ENCODE measurements at places on chromosomes 4 and X.

DNA sequence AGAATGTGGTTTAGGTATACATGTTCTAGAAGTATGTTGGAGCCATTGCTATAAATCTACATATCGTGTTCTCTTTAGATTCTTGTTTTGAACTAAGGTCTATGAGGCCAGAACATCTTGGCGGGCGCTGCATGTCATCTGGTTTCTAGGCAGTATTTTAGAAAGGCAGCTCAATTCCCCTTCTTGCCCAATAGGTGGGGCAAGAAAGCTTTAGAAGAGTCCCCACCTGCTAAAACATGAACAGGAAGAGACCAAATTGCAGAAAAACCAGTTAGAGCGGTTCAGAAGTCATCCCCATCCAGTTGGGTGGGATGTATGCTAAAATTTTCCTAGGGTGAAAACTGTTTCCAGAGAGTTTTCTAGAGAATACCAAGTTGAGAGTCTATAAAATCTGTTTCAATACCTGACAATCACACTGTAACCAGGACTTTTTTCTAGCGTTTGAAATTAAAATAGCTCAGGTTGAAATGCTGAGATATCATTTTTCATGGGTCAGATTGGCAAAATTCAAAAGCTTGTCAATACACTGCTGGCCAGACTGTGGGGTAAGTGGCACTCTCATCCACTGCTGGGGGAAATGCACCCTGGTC, 17.5 kb upstream of the SH3KBP1 start:
- peak; percentile 2 for DNase-seq

GRCh38 chr4:8303081-8303480, 33.5 kb downstream of the HTRA3 start:
- no peak for DNase-seq

GRCh38 chrX:10989386-10989785, 121.7 kb upstream of the HCCS start:
- DNase-seq = no peak

GRCh38 chr4:60817609-60818008, 382.5 kb upstream of the ADGRL3 start:
- DNase-seq = no peak

- no peak for DNase-seq
These were observed 63.6 kb upstream of the UGT2B15 start for GRCh38 chr4:68734095-68734494.

- DNase-seq = no peak
These were observed 212.7 kb upstream of the FMR1 start for GRCh38 chrX:147699061-147699460.

DNA sequence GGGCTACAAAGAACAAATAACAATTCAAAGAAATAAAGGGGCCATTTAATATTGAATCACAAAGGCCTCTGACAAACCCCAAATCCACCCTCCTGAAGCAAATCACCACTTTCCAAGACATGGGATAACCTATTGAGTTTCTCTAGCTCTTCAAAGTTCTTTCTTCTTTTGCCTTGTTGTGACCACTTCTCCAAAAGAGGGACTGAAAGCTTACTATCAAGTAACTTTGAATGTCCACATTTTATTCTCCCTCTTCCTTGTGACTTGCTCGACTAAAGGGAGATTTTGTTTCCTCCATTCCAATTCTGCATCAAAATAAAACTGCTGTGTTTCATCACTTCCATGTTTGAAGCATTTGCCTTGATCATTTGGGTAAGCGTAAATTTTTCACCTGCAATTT, 166.6 kb upstream of the SLC7A11 start:
- DNase-seq = no peak

DNA sequence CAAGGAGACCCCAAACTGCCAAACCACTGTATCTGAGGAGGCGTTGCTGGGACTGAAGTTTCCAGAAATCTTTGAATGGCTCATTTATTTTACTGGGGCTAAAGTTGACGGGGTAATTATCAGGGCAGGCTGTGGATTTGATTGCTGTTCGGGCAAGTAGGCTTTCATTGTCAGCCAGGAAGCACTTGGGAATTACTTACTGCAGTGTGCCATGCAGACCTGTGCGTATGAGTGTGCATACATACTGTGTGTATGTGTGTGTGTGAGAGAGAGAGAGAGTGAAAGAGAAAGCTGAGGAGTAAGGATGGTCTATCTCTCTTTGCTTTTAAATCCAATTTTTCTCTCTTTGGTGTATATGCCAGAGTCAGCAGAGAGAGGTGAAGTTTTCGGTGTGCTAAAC, 122.7 kb downstream of the NPNT start:
- DNase-seq = no peak

DNA sequence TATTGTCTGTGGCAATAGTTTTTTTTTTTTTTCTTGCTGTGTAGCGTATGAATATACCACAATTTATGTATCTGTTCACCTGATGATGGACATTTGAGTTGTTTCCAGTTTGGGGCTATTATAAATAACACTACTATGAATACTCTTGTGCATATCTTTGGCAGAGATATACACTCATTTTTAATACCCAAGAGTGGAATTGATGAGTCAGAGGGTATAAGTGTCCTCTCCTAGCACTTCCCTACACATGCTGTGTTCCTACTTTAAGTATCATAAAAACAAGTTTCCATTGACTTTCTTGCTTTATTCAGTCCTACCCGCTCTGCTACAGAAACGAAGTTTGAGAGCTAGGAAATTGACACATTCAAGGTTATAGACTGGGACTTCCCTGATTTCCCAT, 39.8 kb downstream of the XIAP start:
- DNase-seq = no peak

DNA sequence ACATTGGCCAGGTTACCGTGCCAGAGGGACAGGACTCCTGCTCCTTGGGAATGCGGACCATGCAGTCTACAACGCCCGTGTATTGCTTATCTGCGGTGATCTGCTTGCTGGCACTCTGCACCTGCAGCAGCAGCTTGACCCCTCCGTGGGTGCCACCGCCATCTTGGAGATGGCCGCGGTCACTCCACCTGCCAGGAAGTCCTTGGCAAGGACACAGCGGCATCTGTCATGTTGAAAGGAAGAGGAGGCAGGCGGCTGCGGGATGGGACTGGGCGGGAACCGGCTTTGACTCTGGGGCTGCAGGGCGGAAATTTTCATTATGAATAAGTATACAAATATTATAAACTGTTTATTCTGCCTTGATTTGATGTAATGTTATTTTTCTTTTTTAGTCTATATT, 63.4 kb downstream of the F11 start:
- no peak for DNase-seq

- no peak for DNase-seq
These were observed 30.9 kb downstream of the CXorf58 start for GRCh38 chrX:23938690-23939089.

- DNase-seq = no peak
These were observed 26.5 kb upstream of the ATP8A1 start for GRCh38 chr4:42683393-42683792.

DNA sequence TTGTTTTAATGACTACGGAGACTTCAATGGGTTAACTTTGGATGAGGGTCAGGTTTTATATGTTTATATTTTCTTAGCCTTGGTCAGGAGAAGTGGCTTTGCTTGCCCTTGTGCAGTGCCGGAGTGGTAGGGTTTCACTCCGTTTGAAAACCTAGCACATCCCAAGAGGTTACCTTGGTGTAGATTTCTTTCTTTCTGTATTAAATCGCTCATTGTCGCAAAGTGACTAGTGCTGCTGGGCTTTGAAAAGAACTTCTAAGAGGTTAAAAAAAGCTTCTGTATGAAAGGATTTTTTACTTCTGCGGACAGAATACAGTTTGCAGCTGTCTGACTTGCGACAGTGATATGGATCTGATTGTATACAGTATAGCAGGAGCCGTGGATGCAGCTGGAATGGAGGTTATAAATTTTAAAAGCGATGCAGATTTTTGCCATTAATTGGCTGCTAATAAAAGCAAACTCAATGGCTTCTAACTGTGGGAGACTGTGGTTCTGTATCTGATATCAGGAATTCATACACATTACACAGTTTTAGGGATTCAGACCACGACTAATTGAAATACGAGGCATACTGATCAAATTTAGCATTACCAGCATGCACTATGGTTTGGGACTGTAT, 340.9 kb upstream of the PITX2 start:
- no peak for DNase-seq

DNA sequence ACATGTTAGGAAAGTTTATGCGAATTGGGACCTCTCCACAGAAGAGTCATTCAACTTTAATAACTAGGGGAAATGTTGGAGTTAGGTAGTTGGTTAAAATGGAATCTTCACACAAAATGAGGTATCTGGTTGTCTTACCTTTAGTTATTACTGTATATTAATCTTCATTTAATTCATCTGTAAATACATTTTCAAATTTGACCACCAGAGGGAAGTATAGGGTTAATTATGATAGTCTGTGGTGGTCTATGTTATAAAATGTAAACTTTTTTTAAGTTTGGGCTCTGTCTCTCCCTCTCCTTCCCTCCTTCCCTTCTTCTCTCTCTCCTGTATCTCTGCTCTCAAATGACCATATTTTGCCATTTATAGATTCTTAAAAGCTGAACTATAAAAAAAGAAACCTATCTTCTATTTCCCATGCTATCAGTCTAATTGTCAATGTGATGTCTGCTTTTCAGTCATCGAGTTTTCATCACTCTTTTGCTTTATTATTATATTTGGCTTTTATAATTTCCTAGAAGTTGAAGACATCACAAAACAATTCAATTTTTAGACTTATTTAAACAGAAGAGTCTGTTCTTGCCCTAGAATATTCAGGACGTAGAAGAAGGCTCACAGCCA, 49.8 kb downstream of the TMEM144 start:
- no peak for DNase-seq

DNA sequence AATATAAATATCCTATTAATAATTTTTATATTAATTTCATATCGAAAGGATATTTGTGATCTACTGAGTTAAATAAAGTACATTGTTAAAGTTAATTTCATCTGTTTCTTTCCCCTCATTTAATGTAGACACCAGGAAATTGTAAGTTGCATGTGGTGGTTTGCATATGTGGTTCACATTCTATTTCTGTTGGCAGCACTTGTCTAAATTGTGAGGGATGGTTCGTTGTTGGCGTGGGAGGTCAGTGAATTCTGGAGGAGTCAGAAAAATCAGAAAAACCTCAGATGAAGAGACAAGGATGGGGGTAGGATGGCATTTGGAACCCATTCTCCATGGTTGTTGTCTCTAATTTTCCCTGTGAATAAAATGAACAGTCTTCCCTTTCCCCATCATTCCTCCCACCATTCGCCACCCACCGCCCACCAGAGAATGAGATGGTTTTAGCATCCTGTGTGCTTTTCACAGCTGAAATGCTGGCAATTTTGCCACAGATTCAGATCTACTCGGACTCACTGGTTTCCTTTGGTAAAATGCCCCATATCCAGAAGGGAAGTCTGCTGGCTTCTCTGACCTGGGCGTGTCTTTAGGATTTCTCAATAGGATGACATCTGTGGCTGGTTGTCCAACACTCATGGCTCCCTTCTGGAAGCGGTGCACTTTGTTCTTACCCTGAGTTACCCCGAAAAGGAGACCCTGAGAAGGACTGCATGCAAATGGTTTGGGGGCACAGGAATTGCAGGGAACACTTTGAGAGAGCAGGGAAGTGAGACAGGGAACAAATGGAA, 52.3 kb downstream of the LGI2 start:
- no peak for DNase-seq

DNA sequence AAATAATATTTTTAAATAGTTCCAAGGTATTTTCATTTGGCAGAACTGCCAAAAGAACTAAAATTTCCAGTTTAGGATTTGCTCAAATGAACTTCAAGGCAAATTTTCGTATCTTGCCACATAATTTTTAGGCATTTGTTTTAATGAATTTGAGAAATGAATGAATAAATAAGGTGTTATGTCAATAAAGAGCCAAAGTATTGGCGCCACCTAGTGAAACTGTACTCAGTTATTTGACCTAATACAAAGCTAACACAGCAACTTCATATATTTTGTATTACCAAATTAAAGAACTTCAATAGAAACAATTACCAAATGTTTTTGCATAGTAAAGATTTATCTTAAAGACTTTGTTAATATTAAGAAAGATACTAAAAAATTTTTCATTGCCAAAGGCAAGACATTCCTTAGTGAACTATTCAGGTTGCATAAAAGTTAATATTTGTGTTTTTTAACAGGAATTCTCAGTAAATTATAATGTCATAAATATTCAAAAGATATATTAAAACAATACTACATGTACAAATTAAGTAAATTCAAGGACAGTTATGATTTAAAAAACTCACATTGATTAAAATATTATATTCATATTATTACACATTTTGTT, 50.3 kb downstream of the STPG2 start:
- no peak for DNase-seq

GRCh38 chr4:30768277-30768676, 48.1 kb downstream of the PCDH7 start:
- DNase-seq = no peak

GRCh38 chrX:57453901-57454300, 137.9 kb upstream of the ZXDB start:
- DNase-seq = no peak

- DNase-seq = peak; percentile 56
These were observed 687 bp downstream of the CDK16 start for GRCh38 chrX:47218920-47219815.

- DNase-seq = no peak
These were observed 18.9 kb upstream of the MRFAP1 start for GRCh38 chr4:6621556-6621927.

GRCh38 chrX:34559325-34559724, 97.8 kb downstream of the TMEM47 start:
- no peak for DNase-seq

Measured in stimulated activated CD4-positive, alpha-beta T cell treated with anti-CD3 and anti-CD28 coated beads, Interleukin-2, amount 100 ng/mL, for 24 hours (primary cell).